ENCODE measurements at places on chromosomes 1 and 21.

GRCh38 chr1:67601539-67601938 lies 83.5 kb upstream of the GADD45A start:
- no peak for DNase-seq

DNA sequence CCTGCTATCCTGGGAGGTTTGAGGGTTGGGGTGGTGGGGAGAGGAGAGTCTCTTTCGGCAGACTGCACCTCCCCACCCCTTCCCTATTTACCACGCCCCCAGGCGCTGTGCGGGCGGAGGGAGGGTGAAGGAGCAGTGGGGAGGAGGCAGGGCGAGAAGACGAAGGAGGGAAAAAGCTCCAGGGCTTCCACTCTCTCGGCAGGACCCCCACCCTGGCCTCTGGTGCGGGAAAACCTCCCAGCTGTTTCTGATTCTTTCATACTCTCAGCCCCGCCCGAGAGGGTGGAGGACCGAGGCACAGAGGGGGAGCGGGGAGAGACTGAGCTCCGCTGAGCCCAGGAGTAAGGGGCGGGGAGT lies 866 bp upstream of the WNT2B start:
- peak; percentile 15 for DNase-seq

GRCh38 chr1:197305925-197306324 lies 37.9 kb downstream of the CRB1 start:
- no peak for DNase-seq

GRCh38 chr1:111754984-111755330 lies 744 bp upstream of the DDX20 start:
- DNase-seq = peak; percentile 71

GRCh38 chr1:69747207-69747606 lies 179.5 kb downstream of the LRRC7 start:
- DNase-seq = no peak

- no peak for DNase-seq
These were observed 104.9 kb upstream of the SNX7 start for GRCh38 chr1:98556521-98557158.

GRCh38 chr1:178875936-178876335 lies 5.1 kb upstream of the ANGPTL1 start:
- DNase-seq = no peak

GRCh38 chr1:213446496-213446895 lies 395.5 kb downstream of the RPS6KC1 start:
- no peak for DNase-seq

- no peak for DNase-seq
These were observed 9.7 kb downstream of the TLCD4 start for GRCh38 chr1:95126846-95127245.

DNA sequence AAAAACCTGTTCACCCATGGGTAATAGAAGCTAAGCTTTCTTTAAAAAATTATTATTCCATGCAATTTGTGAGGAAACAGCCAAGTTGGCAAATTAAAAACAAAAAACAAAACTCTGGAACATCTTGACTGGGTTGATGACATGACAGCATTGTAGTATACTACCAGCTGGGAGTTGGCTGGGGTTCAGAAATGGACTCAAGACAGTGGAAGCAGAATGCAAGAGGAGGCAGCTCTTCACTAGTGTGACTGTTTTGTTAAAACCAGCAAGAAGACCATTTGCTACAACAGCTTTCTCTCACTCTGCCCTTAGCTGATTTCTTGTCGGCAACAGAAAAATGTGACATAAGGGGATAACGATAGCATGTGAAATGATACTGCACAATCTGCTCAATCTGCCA lies 1298.9 kb upstream of the ADGRL4 start:
- DNase-seq = no peak

DNA sequence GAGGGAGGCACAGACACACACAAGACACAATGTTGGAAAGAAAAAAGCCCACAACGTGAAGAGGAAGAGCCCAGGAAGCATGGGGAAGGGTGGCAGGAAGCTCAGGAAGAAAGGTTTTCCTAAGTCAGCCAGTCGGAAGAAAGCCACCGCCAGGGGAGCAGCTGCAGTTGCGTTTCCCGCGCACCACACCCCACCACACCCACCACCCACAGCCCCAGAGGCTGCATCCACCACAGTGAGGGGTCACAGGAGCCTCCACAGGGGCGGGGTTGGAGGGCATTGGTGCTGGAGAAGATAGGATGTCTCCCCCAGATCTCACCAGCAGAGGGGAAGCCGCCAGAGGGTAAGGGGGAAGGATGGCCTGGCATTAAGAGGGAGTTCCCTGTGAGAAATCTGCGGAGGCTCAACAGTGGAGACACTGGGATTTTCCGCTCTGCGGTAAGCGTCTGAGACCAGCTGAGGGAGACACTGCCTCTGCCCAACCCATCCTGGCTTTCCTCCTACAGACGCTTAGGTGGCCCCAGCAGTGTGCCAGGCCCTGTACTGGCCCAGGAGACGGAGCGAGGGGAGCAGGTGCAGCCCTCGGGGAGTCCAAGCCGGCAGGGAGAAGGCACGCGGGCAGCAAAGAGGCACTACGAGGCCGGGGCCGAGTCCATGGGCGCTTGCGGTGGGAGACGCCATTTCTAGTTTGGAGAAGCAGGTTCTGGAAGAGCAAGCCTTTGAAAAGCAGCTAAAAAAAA lies 19.8 kb downstream of the PGLYRP3 start:
- DNase-seq = no peak

- DNase-seq = no peak
These were observed 1770.6 kb downstream of the PLA2G4A start for GRCh38 chr1:188599313-188599712.

- no peak for DNase-seq
These were observed 33.1 kb downstream of the MAP3K7CL start for GRCh38 chr21:29163341-29164115.

DNA sequence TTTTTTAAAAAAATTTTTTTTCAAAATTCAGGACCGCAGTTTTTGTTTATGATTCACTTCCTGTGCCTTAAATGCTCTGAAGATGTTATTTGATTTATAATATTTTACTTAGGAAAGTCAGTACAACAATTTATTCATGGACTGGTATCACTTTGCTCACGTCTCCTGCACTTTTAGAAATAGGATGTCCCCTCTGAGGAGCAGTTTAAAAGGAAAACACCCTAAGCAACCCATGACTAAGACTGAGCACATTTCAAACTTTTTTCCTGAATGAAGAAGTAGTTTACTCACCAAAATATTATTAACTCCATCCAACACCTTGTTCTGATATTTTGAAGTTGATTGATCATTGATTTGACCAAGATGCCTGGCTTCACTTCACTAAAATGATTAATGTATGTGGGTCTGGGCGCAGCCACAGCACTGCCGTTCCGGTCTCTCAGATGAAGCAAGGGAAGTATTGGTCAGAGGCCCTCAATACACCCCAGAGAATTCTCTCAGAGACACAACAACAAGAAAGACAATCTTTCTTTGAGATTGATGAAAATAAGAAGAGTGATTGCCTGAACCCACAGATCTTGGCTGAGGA lies 223.9 kb downstream of the TGFB2 start:
- DNase-seq = no peak

GRCh38 chr1:37901893-37902225 lies 42.5 kb upstream of the MTF1 start:
- DNase-seq = no peak

DNA sequence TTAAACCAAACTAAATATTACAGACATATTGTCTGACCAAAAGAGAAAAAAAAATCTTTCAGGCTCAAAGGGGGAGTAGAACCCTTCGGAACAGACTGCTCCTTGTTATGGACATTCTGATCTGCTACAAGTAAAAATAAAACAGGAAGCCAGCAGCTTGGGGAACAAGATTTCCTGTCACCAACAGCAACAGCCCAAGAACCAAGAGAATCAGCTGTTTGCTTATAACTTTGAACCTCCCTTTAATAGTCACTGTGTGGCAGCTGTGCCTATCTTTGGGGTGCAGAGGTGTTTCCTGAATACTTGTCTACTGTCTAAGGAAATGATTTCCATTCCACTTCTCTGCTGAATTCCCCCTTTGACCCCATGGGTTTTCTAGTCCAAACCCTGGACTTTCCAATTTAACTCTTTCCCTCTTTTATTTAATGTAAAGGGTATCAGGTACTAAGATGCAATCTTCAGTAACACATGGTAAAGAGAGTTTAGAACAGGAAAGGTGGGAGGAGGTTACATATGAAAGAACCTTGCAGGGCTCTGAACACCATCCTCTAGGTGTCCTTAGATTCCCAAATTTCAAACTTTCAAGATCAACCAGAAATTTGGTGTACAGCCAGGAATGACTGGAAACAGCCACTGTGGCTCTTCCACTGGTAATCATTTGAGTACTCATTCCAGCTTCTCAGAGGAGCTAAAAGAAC lies 38.6 kb downstream of the GPR3 start:
- no peak for DNase-seq

GRCh38 chr1:90709535-90709934 lies 7.6 kb downstream of the BARHL2 start:
- DNase-seq = no peak

DNA sequence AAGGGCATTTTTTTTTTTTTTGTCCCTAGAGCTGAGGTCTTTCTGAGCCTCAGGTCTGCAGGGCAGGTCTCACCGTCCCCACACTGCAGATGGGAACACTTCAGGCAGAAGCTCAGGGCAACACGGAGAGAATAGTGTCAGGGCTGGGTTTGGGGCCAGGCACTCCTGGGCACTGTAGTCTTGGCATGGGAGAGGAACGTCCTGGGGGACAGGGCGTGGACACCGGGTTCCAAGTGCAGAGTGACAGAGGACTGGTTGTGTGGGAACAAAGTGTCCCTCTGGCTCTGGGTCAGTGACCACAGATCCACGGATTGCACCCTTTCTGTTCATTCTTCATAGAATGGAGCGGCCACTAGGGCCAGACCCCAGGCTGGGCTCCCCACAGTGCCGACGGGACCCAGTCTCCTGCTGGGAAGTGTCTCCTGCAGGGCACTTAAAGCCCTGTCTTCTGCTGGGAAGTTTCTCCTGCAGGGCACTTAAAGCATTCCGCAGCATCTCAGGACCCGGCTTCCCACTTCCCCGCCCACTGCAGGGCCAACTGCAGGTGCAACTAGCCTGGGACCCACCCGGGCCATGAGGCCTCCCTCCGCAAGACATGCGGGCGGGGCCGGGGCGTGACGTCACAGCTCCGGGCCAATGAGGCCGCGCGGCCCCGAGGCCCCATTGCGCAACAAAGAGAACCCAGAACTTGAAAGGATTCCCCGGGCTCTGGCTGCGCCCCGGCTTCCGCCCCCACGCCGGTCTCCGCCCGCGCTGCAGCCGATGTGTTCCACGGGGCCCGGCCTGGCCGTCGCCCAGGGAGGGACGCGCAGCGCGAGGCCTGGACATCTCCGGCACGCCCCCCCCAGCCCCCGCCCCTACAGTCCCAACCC lies 1.2 kb downstream of the GPR153 start:
- peak; percentile 56 for DNase-seq
